ENCODE measurements at places on chromosomes 5 and 9.

DNA sequence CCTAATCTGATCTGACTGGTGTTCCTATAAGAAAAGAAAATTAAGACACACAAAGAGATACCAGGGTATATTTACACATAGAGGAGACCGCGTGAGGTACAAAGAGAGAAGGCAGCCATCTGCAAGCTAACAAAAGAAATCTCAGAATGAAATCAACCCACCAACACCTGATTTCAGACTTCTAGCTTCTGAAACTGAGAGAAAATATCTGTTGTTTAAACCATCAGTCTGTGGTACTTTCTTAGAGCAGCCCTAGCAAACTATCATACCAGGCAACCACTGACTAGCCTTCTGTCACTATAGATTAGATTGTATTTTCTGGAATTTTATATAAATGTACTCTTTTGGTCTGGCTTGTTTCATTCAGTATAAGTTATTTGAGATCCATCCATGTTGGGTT lies 779.3 kb upstream of the ACO1 start:
- H3K27ac ChIP-seq: no peak overlapping the region
- DNase-seq: no peak
- no peaks in the 10 kb centered on the region for H3K36me3 ChIP-seq

DNA sequence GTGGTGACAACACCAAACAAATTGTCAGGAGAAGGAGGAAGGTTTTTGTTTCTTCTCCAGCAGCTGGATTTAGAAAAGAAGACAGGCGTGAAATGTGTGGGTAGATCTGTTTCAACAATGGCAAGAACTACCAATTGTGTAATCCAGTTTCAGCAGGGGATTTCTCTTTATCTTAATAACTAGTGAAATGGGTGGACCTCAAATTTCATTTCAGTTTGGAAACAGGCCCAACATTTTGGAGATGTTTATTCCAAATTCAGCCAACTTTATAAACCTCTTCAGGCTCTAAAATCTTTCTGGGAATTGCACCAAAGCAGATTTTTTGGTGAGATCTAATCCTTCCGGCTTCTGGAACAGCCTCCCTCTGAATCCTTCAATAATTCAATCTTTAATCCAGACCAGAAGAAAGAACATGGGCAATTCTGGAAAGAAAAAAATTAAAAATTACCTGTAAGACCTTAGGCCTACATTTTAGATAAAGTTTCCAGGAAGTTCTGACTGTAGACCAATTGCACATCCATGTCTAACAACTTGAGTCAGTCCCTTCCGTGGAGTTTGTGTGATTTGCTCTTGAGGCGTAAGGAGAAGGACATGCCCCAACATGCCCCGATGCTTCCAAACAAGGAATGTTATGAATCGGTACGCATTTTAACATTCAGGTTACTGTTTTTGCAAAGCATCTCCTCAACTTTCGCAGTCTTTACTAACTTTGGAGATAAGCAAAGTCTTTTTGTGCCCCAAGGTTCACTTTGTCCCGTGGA lies 423.6 kb downstream of the IRX1 start:
- H3K4me1 ChIP-seq: peaks cover 33% of the 10 kb centered on the region
- H3K4me3 ChIP-seq: no peak overlapping the region
- H3K27ac ChIP-seq: no peak overlapping the region
- no peaks in the 10 kb centered on the region for H3K36me3 ChIP-seq
- DNase-seq: no peak
- H3K27me3 ChIP-seq: peaks cover 3% of the 10 kb centered on the region

- H3K4me3 ChIP-seq: no peak overlapping the region
- no peaks in the 10 kb centered on the region for H3K4me1 ChIP-seq
- no peak for DNase-seq
- no peaks in the 10 kb centered on the region for H3K36me3 ChIP-seq
- peaks cover 6% of the 10 kb centered on the region for H3K27me3 ChIP-seq
Measured at GRCh38 chr5:57456531-57457135, 26.0 kb downstream of the ACTBL2 start.

DNA sequence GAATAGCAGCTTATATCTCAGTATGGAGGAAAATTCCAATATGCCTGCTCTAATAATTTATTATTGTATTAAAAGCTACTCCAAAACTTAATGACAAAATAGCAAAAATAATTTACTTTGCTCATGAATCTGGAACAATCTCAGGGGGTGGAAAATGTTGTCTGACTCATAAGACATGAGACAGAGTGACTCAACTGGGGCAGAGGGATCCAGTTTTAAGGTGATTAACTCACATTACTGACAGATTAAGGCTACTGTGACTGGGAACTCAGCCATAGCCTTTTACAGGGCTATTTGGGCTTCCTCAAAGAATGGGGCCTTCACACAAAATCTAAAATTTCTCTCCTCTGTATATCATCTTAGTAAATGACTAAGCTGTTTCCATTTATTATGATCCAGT lies 1172.9 kb downstream of the CDH12 start:
- DNase-seq: no peak
- H3K27ac ChIP-seq: no peak overlapping the region
- no peaks in the 10 kb centered on the region for H3K4me1 ChIP-seq
- no peak overlapping the region for H3K4me3 ChIP-seq
- H3K27me3 ChIP-seq: no peaks in the 10 kb centered on the region

DNA sequence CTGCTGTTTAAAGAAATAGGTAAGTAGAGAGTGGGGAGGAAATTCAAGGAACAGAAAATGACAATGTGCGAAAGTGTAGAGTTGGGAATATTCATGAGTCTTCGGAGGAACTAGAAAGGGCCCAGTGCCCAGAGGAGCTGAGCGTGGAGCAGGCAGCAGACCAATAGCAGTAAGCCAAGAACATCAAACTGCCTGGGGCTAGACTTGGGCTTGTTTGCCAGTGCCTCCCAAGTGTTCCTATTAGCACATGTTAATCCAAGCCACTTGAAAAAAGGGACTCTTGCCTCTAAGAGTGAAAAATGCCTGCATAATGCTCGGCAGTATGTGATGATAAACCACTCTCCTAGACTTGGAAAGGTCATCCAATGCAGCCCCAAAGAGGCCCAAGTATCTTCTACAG lies 1.2 kb upstream of the TAL2 start:
- H3K27ac ChIP-seq: no peak overlapping the region
- no peak for DNase-seq
- no peaks in the 10 kb centered on the region for H3K27me3 ChIP-seq
- H3K4me3 ChIP-seq: no peak overlapping the region
- H3K36me3 ChIP-seq: no peaks in the 10 kb centered on the region

GRCh38 chr5:87909382-87909781 lies 359.3 kb downstream of the TMEM161B start:
- no peaks in the 10 kb centered on the region for H3K4me1 ChIP-seq
- DNase-seq: no peak
- H3K27ac ChIP-seq: no peak overlapping the region
- no peak overlapping the region for H3K4me3 ChIP-seq
- no peaks in the 10 kb centered on the region for H3K27me3 ChIP-seq
- H3K36me3 ChIP-seq: no peaks in the 10 kb centered on the region

Data from immature natural killer cell (primary cell).